Stimulated activated CD8-positive, alpha-beta memory T cell treated with anti-CD3 and anti-CD28 coated beads, Interleukin-7, amount 100 ng/mL, for 1 hour (primary cell): ENCODE measurements at places on chromosomes 3 and 15.

- DNase-seq, result no peak
Observed at GRCh38 chr3:23945663-23945912, 502 bp downstream of the NR1D2 start.

DNA sequence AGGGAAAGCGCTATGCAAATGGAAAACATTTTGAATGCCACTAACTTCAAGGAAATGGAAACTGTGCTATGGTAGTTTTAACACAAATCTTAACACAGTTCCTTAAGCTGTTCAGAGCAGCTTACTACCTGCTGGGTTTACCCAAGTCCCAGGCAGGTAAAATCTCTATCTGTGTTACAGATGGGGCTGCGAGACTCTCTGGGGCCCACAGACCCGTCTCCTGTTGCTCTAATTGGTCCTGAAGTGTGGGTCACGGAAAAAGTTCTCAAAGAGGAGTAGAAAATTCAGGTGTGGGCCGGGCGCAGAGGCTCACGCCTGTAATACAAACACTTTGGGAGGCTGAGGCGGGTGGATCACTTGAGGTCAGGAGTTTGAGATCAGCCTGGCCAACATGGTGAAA is 16.9 kb upstream of the ZFYVE19 start:
- no peak for DNase-seq

DNA sequence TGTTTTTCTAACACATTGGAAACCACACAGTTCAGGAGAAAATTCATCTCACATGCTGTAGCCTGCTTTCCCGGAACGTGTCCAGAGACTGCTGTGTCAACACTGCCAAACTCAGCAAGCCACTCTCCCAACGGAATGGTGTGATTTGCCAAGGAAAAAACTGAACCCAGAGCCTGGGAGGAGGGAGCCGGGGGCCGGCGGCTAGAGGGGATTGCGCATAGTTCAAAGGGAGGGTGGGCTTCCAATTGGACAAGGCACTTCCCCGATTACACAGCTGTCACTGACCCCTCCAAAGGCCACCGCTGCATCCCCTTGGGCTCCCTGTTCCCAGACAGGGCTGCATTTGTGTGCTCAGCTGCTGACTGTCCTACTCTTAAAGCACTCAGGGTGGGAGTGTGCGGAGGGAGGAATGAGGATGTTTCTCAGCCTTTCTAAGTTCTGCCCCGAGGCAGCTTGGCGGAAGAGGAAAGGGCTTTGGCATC is 256.2 kb downstream of the ZNF621 start:
- no peak for DNase-seq

GRCh38 chr3:158769549-158769948 is 32.3 kb upstream of the MFSD1 start:
- no peak for DNase-seq

DNA sequence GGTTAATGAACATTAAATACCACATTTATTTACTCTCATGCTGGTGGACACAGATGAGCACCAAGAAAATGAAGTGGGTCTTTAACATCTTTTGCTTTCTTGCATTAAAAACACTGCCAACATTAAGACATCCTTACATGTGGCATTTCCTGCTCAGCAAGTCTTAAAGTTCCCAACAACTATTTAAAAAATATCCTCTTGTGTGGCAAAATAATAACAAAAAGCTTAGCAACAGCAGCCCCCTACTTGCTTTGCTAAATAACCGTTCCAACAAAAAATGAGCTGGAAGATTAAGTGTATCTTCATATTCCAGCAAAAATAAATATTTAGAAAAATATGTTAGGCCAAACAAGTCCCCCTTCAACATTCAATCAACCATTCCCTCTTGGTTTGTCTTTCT is 93.1 kb downstream of the SUCLG2 start:
- DNase-seq, result no peak

DNA sequence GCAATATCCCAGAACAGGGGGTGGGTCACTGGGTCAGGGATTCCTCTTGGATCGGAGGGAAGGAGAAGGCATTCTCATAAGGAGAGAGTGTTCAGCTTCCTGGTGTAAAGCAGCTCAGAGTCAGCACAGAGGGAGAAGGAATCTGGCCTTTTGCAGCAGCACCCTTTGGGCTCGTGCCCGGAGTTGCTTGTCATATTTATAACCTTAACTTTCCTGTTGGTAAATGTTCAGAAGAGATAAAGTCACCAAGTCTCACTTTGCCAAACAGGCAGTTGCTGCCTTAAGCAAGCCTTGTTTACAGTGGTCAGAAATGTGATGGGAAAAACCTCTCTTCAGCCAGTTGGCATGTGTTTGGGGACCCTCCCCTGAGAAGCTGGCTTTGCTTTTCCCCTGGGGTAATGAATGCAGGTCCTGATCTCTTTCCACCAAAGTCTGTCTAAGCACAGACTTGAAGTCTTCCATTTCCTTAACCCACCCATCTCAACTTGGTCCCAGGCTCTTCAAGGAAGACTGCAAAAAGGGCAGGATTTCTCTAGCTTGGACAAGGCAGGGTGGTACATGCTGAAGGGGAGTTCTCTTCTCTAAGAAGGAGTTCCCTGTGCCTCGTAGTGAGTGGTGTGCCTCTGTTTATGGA is 206.9 kb upstream of the BHLHE40 start:
- no peak for DNase-seq

DNA sequence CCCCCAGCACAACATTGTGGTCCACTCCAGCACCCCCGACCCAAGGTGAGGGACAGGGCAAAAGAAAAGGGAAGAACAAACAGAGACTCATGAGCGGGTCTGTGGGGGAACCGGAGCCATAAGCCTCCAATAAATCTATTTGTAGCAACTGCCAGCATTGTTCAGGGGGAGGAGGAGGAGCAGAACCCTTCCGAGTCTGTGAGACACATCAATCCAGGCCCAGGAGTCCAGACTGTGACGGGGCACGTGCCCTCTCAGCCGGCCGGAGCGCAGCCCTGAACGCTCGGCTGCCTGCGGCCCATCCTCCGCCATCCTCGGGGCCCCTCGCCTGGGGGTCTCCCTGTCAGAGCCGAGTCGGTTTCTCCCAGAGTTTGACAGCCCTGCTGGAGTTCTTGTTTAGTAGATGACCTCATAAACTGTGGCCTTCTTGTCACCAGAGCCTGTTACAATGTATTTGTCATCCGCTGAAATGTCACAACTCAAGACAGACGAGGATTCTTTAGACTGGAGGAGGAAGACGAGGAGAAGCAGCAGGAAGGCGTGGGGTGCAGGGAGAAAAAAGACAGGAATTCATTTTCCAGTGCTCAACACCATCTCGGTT is 47.9 kb downstream of the TLE3 start:
- no peak for DNase-seq

DNA sequence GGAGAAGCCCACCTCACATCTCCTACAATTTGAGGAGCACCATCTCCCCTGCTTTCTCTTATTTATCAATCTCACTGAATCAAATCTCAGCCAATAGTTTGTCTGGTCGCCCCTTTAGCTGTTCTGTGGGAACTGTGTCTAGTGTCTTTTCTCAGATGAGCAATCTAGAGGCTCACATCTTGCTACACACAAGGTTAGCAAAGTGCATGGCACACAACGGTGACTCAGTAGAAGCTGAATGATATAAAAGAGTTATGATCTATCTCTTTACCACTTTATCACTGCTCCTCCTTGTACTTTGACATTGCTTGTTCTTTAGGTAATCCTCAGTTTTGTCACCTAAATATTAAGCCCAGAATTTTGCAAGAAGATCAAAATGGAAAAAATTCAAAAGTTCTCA is 16.8 kb upstream of the COLQ start:
- no peak for DNase-seq

DNA sequence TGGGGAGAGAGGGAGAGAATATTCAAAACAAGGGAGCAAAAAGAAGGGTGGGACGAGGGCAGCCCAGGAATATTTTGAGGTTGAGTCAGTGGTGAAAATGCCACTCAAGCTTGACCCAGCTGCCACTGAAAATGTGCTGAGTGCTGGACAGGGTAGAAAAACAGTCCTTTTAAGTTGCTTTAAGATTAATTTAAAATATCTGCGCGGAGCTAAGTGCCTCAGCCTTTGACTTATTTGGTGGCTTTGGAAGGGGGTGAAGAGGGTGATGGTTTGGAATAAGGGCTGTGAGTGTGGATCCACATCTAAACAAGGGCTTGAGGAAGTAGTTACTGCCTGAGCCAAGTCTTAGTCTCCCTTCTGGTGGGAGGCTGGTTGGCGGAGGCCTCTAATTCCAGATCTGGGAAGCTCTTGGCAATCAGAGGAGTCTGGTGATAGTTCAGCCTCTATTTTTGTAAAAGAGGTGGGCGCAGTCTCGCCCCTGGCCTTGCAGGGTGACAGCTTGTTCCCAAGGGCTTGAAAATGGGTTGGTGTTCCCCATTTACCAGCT is 280.8 kb upstream of the ROPN1 start:
- no peak for DNase-seq

GRCh38 chr3:124168271-124168670 is 176.3 kb upstream of the ROPN1 start:
- no peak for DNase-seq

- DNase-seq, result no peak
Observed at GRCh38 chr15:41661078-41661517, 893 bp downstream of the MGA start.

DNA sequence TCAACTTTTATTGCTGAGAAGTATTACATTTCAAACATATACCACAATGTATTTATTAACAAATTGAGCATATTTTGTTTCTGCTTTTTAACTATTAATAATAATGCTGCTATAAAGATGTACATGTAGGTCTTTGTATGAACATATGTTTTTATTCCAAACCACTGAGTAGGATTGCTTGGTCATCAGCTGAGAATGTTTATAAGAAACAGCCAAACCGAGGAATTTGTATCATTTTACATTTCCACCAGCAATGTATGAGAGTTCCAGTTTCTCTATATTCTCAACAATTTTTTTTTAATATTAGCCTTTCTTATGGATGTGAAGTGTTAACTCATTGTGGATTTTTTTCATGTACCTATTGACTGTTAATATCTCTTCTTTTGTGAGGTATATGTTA is 119.5 kb upstream of the MDFIC2 start:
- no peak for DNase-seq

- DNase-seq, result no peak
Observed at GRCh38 chr15:40990080-40990479, 36.8 kb downstream of the CHAC1 start.

DNA sequence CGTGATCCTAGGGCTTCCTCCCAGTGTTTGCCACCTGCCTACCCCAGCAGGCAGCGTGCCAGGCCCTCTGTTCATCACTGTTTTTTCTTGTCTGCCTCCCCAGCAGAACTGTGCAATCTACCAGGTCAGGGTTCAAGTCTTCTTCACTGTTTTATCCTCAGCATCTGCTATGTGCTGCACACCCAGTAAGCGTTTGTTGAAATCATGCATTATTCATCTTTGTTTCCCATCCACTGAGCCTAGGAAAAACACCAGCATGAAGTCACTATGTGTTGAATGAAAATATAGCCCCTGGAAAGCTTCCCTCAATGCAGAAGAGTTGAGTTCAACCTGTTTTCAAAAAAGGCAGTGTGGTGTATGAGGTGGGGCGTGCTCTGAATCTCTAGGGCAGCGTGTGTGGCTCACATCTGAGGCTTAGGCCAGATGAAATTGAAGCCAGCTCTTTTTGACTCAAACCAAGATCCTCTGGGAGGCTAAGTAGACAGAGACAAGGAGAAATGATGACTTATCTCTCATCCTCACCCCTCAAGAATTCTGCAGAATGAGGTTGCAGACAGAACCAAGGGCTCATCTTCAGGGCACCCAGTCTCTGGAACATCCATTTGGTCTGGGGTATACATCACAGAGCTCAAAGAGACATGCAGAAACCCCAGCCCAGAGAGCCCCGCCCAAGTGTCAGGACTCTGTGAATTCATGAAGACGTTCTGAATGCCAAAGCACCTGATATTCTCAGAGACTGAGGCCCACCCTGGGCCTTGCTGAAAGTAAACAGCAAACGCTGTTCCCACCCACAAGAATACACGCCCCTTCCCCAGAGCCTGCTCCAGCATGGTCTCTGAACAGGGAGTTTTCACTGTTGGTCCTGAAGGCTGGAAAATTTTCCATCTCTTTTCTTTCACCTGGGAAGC is 5.7 kb upstream of the CAV3 start:
- DNase-seq, result no peak

DNA sequence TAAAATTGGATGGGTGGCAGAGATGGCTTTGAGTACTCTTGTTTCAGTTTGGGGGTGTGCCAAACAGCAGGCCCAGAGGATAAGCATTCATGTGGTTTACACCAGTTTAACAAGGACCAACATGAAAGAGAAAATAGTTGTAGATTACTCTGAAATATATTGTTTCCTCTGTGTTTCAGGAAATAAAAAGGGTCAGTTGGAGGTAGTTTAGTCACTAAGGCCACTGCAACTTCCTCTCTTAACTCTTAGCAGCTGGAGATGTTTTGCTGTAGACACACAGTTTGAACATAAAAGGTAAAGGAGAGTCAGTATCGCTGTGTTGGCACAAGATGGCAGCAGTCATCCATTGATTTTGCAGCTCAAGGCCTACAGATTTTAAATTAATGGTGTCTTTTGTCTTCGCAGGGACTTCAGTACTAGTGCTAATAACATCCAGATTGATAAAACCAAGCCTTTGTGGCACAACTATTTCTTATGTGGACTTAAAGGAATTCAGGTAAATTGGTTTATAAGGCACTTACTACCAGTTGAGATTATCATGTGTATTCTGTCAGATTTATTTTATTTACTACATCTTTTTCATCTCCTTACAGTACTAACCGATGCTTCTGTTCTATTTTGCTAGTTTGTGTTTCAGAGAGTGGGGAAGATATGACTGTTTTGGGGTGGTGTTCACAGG is 65.5 kb downstream of the GALK2 start:
- no peak for DNase-seq

DNA sequence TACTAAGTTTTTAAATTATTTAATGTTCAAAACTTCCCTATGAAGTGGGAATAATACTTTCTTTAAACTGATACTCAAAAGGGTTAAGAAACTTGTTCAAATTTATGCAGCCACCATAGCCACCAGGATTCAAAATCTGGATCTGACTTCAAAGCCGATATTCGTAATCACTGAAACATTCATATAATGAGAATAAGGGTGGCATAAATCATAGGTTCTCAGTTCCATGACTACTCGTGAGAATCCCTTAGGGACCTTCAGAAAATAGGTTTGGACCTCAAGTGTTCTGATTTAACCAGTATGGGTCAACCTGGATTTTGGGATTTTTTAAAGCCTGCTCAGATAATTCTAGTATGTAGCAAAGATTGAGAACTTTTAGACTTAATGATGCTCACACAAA is 160.6 kb downstream of the RBMS3 start:
- DNase-seq, result no peak

GRCh38 chr3:59777667-59778077 is 727.8 kb upstream of the CFAP20DC start:
- DNase-seq, result no peak

DNA sequence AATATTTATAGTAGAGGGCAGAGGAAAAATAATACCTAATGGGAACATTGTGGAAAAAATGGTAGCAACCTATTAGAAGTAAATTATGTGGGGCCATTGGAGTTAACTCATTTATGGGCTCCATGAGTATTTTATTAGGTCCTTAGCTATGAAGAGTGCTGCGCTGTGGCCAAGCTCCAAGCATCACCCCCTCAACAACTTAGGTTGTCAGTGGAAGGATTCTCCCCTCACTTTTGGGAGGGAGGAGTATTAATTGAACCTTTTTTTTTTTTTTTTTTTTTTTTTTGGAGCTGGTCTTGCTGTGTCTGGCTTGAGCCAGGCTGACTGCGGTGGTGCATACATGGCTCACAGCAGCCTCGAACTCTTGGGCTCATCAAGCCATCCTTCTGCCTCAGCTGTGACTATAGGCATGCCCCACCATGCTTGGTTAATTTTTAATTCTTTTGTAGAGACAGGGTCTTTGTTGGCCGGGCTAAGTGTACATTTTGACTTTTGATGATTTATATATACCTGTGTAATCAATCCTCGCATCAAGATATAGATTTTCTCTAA is 45.2 kb downstream of the TRIM71 start:
- DNase-seq, result no peak
